Tongue (tissue), 3 donors: ENCODE measurements at places on chromosomes 16 and 17.

DNA sequence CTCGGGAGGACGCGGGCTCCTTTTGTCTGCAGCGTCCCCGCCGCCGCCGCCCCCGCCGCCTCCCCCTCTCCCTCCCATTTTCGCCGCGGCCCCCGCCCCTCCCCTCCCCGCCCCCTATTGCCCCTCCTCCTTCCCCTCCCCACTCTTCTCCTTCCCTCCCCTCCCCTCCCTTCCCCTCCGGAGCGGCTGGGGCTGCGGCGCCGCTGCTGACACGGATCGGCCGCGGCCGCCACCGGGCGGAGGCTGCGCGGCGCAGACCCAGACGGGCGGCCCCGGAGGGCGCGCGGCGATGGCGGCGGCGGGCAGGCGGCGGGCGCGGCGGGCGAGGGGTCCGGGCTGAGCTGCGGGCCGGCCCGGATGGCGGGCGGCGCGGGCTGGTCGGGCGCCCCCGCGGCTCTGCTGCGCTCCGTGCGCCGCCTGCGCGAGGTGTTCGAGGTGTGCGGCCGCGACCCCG, at the start of gene RAB11FIP4:
RAB11FIP4 (plus strand) TSS at position 180 of the 454 bp plus-strand sequence; CDS start at position 358, 178 bp downstream.
- DNase-seq, result peak; percentile 41

DNA sequence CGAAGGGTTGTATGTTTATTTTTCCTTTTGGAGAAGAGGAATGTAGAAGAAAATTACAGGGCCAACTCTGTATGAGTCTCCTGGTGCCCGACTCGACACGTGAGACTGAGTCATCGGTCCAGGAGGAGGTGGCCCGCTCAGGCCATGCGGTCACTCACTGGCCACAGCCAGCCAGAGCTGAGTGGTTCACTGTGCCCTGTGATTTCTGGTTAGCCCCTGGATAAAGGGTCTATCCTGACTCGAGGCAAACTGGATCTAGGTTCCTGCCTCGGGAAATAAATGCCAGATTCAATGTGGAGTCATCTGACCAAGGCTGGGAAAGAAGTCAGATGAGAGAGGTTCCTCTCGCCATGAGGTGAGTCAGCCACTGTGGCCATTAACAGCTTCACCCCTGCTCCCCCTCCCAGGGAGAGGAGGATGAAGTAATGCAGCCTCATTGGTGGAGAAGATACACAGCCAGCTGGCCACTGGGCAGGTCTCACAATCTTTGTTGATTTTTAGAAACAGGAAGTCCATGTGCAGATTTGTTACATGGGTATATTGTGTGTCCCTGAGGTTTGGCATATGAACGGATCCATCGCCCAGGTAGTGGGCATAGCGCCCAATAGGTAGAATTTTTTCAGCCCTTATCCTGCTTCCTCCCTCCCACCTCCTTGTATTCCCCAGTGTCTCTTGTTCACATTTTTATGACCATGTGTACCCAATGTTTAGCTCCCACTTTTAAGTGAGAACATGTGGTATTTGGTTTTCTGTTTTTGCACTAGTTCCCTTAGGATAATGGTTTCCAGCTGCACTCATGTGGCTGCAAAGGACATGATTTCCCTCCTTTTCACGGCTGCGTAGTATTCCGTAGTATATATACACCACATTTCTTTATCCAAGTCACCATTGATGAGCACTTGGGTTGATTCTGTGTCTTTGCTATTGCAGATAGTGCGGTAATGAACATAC, 21.7 kb upstream of the USP36 start:
- no peak for DNase-seq

DNA sequence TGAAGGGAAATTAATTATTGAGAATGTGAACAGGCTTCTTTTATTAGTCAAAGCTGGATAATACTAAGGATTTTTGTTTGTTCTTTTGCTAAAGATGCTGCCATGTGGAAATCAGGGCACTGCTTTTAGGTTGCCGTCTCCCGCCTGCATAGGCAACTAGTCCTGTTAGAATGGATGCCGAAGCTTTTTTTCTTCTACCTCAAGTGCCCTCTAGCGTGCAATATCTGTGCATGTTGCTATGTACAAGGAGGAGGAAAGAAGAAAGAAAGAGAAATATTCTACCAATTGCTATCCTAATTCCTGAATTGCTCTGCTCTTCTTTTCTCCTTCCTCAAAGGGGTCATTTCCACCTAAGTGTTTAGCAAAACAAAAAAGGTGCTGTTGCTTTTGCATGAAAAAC, 5.2 kb upstream of the CDH8 start:
- peak; percentile 58 for DNase-seq

GRCh38 chr16:79101491-79101890, 499.0 kb downstream of the MAF start:
- DNase-seq, result no peak

- DNase-seq, result no peak
These were observed 2.8 kb downstream of the PRSS33 start for GRCh38 chr16:2784358-2785100.

GRCh38 chr17:22694362-22695227, 1002.3 kb downstream of the KCNJ18 start:
- no peak for DNase-seq

DNA sequence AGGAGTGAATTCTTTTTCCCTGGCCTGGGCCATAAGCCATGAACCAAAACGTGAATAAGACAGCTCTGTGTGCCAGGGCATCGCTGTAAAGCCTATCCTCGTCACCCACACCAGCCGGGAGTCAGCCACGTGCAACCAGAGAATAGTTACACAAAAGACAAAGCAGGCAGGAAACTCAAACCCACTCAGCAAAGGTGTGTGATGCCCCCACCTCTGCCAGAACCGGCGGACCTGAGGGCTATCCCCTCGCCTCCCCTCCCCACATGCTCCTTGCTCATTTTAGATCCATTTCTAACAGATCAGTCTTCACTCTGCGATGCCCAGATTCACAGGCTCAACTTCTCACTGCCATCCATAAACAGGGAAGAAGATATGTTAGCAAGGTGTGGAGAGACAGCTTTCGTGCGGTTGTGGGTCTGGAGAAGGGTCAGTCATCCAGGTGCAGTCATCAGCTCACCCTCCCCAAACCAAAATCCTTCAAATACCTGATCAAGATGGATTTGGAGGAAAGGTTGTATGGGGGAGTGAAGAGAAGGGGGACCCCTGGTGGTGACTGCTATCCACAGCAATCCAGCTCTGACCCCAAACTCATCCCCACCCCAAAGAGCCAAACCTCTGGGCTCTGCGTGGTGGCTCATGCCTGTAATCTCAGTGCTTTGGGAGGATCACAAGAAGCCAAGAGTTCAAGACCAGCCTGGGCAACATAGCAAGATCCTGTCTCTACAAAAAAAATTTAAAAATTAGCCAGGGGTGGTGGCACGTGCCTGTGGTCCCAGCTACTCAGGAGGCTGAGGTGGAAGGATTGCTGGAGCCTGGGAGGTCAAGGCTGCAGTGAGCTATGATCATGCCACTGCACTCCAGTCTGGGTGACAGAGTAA, 219.2 kb downstream of the C16orf78 start:
- DNase-seq, result peak; percentile 74

DNA sequence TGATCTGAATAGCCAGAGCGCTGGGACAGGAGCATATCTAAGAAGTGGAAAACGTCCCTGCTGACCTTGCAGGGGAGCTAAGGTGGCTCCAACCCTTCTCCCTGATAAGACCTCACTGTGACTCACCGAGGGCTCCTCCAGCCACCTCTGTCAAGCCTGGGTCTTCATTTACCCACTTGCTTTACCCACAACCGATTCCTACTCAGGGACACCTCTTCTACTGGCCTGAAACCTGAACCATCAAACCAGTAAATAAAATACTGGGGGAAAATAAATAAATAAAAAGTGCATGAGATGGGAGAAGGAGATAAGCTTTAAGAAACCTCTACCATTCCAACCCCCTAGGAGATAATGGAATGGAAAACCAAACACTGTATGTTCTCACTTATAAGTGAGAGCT, 80.2 kb upstream of the ALOX12 start:
- no peak for DNase-seq

DNA sequence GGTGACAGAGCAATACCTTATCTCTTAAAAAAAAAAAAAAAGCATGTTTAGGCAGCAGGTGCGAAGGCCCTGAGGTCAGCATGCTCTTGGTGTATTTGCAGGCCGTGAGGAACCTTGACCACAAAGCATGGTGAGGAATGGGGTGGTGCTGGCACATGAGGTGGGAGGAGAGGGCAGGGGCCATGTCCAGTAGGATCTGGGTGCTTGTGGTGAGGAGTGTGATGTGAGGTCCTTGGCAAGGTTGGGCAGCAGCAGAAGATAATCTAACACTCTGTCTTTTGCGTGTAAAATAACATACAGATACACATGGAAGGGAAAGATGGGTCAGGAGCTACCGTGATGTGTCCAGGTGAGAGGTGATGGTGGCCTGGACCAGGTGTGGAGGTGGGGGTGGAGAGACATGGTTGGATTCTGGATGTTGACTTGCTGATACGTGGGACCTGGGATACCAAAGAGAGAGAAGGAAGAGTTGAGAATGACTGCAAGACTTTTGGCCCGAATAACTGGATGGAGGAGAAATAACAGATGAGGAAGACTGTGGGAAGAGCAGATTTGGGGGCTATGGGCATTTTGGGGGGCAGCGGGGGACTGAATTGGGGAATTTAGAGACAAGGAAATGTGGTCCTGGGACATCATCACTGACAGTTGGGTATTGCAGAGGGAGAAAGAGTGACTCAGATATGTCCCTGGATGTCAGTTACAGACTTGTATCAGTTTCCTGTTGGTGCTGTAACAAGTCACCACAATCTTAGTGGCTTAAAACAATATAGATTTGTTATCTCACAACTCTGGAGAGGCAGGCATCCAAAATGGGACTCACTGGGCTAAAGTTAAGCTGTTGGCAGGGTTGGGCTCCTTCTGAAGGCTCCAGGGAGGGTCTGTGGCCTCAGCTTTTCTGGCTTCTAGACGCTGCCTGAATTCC, 274.9 kb downstream of the HAPSTR1 start:
- DNase-seq, result no peak

DNA sequence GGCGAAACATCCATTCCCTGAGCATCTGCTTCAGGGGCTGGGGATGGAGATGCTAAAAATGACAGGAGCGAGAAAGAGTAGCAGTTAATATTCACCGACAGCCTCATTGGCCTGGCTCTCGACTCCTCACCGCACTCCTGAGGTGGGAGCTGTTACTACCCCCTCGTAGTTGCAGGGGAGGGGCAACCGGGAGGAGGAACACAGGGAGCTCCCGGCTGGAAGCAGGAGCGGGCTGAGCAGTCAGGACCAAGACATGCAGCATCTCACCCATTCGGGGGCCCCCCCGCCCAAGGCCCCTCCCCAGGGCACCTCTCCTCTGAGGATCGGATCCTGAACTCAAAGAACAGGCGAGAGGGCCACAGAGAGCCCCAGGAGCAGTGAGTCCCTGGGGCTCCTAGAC, 4.5 kb upstream of the ACSF3 start:
- no peak for DNase-seq

DNA sequence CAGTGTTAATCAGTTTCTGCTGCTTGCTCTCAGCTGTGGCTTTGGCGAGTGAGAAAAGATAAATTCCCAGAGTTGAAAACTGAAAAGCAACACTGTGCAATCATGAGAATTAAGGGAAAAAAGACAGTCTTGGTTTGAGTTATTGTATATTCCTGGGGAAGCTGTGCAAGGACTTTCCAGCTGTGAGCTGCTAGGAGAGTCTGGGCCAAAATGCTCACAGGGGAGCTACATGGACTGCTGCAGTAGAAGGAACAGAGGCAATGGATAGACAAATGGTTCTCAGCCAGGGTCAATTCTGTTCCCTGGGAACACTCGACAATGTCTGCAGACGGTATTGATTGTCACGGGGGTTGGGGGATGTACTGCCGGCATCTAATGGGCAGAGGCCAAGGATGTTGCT, 102.0 kb upstream of the ADAMTS18 start:
- DNase-seq, result peak; percentile 66

DNA sequence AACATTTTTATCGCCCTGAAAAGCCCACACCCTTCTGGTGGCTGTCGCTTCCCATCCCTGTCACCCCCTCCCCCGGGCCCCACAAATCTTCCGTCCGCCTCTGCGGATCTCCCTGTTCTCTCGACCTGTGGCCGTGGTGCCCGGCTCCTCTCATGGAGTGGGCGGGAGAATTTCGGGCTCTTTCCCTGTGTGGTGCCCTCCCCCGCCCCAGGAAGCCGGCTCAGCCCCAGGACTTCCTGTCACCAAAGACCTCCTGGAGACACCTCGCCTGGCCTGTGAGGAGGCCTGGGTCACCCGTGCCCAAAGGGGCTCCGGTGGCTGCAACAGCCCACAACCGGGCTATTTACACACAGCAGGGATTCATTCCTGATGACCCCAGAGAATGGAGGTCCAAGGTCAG, 26.1 kb upstream of the UBE2I start:
- DNase-seq, result no peak

DNA sequence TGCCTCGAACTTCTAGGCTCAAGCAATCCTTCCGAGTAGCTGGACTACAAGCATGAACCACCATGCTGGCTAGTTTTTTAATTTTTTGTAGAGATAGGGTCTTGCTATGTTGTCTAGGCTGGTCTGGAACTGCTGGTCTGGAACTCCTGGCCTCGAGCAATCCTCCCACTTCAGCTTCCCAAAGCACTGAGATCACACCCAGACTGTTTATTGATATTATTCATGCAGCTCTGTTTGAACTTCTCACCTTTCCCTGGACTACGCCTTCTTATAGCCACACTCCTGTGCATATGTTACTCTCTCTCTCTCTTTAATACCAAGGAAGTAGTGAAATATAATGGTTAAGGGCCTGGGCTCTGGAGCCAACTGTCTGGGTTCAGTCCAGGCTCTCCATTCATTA, 4.6 kb downstream of the COG7 start:
- no peak for DNase-seq
